NCI-H1048 (cell line): ENCODE measurements at places on chromosomes 5 and 9.

- DNase-seq: no peak
Observed at GRCh38 chr5:37214550-37214949, 34.6 kb downstream of the CPLANE1 start.

DNA sequence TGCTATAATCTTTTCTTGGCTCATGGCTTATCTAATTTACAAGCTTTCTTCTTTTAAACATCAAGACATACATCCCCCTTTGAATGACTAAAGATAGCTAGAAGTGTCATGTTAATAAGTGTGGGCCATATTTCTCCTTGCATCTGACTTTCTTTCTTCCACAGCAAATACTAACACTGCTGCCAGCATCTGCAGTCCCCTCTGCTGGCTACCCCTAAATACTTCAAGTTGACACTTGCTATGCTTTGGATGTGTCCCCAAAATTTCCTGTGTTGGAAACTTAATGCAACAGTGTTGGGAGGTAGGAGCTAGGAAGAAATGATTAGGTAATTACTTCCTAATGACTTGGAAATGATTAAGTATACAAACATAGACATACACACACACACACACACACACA is 459.0 kb upstream of the ST8SIA4 start:
- DNase-seq: no peak

GRCh38 chr9:78122631-78123030 is 91.0 kb upstream of the GNAQ start:
- no peak for DNase-seq

- DNase-seq: no peak
Observed at GRCh38 chr9:99907208-99907532, 716 bp downstream of the STX17 start.

GRCh38 chr5:73031839-73032238 is 76.0 kb downstream of the FCHO2 start:
- DNase-seq: no peak

DNA sequence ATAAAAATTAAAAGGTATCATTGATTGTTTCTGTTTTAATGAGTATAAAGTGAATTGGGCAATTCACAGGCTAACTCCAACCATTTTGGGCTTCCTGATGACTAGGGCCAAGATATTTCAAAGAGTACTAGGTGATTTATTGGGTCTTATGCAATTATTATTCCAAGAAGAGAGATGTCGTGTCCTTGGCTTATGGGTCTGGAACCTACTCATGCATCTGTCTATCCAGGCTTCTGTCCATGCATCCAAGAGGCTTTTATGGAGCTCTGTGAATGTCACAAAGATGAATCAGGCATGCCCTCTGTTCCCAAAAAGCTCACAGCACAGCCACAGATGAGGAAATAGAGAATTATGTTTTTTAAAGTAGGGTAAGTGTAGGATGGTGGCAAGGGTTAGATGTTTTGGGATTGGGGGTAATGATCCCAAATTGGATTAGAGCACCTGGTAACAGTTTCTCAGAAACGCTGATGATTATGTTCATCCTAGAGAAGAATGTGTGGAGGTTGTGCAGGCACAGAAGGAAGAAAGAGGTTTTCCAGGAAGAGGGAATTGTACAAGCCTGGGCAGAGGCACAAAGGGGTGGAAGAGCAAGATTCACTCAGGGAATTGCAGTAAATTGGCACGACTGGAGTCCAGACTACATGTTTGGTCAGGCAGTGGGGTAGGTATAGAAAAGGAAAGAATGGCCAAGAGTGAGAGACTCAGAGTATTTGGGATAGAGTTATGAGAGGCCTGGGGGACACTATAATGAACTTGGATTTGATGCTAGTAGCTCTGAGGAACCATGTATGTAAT is 83.0 kb upstream of the TNC start:
- no peak for DNase-seq

GRCh38 chr5:10118150-10118549 is 131.5 kb downstream of the ATPSCKMT start:
- DNase-seq: no peak

GRCh38 chr5:122392824-122393223 is 80.8 kb downstream of the SNCAIP start:
- DNase-seq: no peak

DNA sequence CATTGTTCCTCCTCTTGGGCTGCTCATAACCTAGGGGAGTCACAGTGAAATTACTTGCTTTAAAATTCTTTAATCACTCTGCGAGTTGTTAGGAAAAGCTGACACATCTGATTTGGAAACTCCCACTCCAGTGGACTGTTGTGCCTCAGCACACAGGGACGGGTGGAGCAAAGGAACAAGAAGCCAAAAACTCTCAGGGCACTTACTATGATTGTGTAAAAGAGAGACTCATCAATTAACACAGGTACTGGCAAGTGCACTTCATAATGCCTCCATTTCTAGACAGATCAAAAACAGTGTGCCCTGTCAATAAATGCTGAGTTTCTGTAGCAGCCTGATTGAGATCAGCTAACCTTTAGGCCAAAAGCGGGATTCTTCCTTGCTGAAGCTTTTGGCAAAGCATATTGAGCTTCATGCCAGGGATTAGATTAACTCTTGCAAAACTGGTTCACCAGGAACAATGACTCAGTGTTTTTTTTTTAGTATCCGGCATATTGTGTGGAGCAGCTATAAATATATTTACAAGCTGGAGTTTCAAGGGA is 55.9 kb downstream of the TMC1 start:
- DNase-seq: peak; percentile 29
